ENCODE measurements at places on chromosomes 7 and 10.

GRCh38 chr10:91891125-91892001, 17.9 kb downstream of the FGFBP3 start:
- no peak for DNase-seq

GRCh38 chr10:14820775-14821154, 17.1 kb downstream of the CDNF start:
- DNase-seq = peak; percentile 68

GRCh38 chr7:28675429-28675828, 263.1 kb downstream of the CREB5 start:
- DNase-seq = no peak

DNA sequence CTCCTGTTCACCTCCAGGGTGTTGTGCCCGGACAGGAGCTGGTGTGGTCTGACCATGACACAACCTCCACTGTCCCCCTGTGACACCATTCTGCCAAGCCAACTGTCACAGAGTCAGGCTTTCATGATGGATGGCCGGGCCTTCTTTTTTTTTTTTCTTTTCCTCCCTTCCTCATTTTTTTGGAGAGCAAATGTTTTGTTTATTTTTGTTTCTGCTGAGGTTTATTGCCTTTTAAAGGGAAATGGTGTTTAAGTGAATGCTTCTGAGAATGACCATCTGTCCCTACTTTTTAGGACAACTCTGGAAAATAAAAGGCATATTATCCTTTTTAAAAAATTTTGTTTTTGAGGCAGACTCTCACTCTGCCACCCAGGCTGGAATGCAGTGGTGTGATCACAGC, 115.1 kb upstream of the NPS start:
- DNase-seq = no peak

DNA sequence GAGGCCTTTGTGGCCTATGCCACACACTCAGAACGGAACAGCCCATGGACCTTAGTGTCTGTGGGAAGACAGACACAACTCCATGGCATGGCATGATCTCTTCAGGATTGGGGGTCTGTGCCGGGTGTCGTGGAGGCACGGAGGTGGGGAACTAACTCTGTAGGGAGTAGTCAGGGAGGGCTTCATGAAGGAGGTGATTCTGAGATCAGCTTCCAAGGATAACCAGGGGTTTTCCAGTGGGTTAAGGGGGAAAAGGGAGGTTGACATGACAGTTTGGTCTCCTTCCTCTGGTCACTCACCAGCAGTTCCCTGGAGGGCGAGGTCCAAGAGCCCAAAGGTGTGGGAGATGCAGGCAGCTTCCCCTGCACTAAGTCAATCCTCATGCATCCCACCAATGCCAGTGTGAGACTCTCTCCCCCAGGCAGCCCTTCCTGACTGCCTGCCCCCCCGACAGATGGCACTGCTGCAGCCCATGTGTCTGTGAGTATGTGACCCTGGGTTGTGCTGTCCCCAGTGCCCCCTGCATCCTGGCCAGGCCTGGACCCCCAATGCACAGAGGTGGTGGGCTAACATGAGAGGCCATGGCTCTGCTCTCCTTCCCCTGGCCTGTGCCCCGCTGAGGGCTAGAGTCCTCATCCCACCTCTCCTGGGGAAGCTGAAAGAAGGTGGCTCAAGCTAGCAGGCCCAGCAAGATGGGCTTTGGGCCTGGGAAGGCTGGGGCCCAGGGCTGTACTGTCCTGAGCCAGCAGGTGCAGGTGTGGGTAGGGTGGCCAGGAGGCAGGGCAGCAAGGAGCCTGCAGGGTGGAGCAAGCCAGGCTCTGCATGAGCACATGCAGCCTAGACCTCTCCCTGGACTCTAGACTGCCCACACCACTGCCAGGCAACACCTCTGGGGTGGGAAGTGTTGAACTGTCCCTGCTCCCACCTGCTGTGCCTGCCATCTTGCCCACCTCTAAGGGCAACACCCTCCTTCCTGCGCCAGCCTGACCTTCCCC, 39.7 kb downstream of the RASGEF1A start:
- no peak for DNase-seq

DNA sequence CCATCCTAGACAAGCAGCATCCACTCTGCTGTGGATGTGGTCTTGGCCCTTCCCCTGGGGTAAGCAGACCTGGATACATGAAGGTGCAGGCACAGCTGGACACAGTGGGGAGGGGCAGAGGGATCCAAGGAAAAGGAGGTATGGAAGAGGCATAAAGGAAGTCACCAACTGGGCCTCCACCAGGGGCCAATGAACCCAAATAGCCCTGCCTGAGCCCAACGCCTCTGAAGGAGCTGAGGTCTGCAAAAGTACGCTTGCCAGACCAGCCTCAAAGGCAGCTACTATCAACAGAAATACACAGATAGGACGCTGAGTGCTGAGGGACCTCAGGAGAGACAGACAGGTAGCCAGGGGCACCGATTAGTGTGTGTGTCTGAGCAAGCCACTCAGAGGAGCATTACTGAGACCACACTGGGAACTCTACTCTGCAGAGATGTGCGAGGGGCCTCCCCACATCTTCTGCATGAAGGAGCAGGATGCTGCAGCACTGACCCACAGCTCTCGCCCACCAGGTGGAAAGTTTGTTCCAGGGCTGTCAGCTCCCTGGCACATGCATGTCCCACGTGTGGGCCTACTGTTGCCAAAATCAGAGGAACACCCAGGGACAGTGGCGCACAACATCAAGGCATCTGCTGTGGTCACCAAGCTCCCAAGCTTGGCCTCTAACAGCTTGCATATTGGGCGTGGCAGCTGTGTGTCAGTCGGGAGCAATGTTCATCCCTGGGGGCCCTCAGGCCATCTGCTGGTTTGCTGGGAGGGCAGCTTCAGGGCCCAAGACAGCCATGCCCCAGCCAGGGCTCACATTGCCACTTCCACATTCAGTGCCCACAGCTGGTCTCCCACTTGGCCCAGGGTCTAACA, 40.0 kb downstream of the MKI67 start:
- DNase-seq = no peak

DNA sequence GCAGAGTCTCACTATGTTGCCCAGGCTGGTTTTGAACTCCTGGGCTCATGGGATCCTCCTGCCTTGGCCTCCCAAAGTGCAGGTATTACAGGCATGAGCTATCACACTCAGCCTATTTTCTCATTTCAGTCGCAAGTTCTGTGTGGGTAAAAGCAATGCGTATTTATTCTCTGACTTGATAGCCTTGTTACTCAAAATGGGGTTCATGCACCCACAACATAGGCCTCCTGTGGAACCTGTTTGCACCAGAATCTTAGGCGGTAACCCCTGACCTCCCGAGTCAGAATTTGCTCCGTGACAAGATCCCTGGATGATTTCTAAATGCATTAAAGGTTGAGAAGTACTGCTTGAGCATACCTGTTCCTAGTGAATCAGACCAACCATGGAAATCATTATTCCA, 7.3 kb downstream of the IL2RA start:
- no peak for DNase-seq

DNA sequence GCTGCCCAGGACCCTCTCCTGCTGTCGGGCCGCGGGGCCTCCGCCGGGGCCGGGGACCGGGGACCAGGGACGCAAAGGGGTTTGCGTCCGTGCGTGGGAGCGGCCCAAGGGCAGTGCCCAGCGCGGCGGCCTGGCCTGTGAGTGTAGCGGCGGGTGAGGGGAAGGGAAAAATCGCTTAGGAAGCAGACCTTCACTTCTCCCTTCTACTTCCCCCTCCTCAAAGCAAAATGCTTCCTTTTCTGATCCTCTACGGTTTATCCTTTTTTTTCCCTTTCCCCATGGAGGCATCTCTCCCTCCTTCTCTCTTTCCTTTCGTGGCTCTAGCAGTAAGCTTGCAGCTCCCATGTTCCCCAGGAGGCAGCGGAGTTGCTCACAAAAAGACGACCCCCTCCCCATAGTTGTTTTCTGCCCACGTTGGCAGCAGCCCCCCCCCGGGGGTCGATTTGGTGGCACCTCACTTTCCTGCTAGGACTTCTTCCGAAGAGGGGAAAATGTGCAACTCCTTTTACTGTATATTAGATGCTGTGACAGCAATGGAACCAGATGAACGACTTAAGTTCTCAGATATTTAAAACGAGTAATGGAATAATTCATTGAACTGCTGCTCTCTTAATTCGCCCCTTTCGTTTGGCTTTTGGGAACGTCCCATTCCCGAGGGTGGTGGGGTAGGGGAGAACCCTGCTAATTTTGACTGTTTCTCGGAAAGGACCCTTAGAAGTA, 724 bp downstream of the CAPZA2 start:
- peak; percentile 14 for DNase-seq

- no peak for DNase-seq
Observed at GRCh38 chr10:77932016-77932715, 5.6 kb upstream of the DLG5 start.

- DNase-seq = no peak
Observed at GRCh38 chr10:78269060-78269459, 235.4 kb downstream of the RPS24 start.

DNA sequence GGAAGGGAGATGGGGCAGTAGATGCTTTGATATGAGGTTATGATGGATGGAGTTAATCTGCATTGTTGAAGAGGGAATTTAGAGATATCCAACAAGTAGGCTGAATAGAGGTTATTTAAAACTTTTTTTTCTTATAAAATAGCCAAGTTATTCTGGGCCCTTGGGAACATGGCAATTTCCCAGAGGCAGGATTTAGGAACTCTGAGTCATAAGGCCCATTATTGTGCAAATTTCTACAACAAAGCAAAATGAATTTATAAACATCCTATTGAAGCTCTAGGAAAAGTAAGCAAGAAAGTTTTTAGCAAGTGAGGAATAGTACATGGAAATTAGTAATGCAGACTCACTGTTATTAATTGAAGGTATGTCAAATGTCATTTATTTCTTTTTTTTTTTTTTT, 160.9 kb upstream of the NPY start:
- DNase-seq = peak; percentile 46

- no peak for DNase-seq
Observed at GRCh38 chr10:117130862-117131375, 7.2 kb downstream of the VAX1 start.

- no peak for DNase-seq
Observed at GRCh38 chr10:125840955-125841354, 17.6 kb downstream of the BCCIP start.

GRCh38 chr7:90111-91063, 102.0 kb upstream of the FAM20C start:
- peak; percentile 86 for DNase-seq

DNA sequence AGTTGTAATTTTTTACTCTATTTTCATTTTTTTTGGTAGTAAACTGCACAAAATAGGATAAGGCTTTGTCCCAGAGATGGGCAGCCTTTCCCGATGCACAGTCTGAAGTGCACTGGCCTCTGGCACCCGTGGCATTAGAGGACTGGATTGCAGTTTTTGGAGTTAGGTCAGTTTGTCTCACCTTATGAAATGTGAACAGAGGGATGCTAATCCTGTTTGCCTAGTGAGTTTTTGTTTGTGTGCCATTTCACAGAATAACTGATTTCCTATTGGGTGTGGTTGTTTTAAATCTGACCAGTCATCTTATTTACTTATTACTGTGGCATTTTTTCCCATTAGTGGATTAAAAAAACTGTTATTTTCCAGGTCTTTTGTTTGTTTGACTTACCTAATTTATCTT, 109.5 kb upstream of the GATA3 start:
- no peak for DNase-seq

GRCh38 chr7:102036958-102037357, 219.5 kb downstream of the CUX1 start:
- DNase-seq = no peak

DNA sequence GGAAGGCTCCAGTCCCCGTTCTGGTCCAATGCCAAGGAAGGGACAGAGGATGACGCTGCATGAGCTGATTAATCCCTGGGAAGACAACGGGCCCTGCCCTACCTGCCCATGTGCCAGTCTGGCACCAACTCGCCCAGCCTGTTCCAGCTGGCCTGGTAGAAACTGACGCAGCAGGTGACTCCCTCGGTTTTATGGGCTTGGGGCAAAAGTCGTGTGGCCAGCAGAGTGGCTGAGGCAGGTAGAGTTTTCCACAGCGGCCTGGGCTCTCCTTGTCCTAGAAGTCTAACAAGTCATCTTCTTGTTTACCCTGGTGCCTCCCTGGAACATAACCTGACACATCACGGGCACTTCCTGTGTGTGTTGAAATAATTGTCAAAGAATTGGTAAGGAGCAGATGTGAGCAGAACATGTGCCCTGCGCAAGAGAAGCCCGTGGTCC, 20.4 kb upstream of the LMTK2 start:
- no peak for DNase-seq

DNA sequence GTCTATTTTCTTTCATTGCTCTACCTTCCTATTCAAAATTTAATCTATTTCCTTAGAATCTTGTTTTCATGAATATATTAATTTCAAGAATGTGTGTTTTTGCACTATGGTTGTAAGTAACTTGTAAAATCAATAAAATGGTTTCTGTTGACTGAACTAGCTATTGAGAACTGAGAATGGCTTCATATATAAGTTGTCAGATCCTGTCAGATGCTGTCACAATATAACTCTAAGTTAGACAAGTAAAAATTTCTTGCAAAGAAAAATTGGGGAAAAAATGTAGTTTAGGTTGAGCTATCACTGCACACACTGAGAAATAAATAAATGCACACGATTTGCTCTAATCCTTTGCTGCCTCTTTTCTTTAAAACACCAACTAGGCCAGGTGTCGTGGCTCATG, 89.8 kb downstream of the RAB11FIP2 start:
- DNase-seq = no peak

GRCh38 chr7:138885383-138886147, 87.6 kb upstream of the ATP6V0A4 start:
- DNase-seq = no peak

DNA sequence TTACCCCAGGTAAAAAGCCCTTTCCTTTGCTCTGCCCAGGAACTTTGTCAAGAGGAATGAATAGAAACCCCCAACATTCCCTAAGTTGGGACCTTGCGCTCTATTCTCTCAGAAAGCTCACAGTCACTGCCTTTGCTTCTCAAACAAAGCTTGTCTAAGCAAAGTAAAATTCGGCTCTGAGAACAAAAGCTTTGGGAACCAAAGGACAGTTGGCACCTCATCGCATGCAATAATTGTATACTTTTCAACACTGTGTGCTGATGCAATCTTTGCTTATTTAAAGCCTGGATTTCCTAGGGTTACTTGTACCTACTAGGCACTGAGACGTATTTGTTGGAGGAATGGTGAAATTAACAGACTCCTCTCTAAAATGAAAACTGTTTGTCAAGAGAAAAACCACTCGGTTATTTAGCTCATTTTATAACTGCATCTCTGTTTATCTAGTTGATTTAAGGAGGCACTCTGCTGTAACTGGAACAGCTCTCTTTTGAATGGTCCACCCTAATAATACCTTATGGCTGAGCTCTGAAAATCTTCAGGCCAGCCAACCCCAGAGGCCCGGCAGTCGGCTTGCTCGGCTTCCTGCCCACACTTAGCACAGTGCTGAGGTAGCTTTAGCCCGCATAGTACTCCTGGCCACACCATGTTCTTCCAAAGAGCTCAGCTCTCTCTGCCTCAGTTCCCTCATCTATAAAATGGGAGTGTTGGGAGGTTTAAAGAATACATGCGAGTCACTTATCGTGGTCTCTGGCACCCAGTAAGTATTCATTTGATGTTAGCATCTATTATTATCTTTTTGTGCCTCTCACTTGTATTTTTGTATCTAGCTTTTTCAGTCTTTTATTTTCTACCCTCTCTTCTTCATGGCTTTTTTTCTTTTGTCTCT, 80.2 kb upstream of the PRR15 start:
- DNase-seq = no peak
